Inflammatory macrophage treated with lipopolysaccharide for 4 hours (primary cell): ENCODE measurements at places on chromosomes 7 and 10.
A peak's percentile ranks its signal among the peaks of the same experiment; 100 is the strongest.

- DNase-seq: peak; percentile 29
Measured at GRCh38 chr7:151051108-151051507, 2.8 kb downstream of the ASIC3 start.

DNA sequence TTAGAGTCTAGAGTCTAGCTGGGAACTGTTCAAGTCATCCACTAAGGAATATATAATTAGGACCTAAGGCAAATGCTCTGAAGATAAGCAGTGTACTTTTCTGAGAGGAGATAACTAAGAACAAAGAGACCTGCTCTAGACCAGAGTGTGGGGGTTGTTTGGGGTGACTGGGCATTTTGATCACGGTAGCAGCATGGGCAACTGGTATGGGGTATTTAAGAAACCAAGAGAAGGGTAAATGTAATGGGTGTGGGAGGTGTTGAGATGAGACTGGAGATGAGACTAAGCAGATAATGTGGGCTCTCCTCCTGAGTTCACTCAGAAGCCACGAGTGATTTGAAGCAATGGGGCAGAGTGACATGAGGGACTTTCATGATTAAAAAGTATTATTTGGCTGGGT lies 1082.9 kb downstream of the GATA3 start:
- no peak for DNase-seq

DNA sequence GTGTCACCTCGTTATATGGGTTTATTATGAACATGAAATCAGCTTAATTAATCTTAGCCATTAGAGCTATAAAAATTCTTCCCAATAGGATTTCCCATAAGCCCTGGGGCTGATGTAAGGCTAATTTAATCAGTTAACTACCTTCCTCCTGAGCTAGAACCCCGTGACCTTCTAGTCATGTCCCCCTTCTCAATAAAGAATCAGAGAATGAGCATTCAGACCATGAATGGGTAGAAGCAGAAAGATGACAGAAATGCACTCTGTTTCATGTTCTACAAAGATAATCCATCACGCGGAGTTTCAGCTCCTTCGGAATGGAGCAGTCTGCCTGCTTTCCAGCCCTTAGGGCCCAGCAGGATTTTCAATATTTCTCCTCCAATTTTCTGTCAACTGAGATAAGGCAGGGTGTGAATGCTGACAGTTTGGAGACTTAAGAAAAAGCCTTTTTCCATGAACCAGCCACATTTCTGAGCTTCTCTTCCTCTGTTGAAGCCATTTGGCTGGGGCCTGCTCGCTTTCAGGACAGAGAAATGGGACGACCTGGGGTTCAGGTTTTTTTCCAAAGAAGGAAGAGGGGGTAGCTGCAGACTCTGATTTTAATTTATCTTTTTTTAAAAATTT lies 211.0 kb downstream of the NEBL start:
- DNase-seq: no peak

GRCh38 chr10:132612571-132613504 lies 75.3 kb downstream of the INPP5A start:
- no peak for DNase-seq

DNA sequence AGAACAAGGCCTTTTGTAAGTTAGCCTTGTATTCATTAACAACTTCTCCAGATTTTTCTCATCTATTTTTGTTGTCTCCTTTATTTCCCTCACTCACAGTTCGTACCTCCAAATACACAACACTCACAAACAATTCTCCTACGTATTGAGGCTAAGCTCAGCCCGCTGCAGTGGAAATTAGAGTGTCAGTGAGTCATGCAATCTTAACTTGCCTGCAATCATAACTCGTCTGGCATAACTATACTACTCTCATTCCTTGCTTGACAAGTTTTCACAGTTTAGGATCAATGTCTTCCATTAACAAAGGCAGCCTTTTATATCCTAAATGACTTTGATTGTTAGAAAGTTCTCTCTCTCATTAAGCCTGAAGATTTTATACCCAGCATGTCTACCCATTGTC lies 23.8 kb downstream of the TMEM196 start:
- no peak for DNase-seq

GRCh38 chr7:39667341-39667923 lies 44.1 kb downstream of the RALA start:
- no peak for DNase-seq

DNA sequence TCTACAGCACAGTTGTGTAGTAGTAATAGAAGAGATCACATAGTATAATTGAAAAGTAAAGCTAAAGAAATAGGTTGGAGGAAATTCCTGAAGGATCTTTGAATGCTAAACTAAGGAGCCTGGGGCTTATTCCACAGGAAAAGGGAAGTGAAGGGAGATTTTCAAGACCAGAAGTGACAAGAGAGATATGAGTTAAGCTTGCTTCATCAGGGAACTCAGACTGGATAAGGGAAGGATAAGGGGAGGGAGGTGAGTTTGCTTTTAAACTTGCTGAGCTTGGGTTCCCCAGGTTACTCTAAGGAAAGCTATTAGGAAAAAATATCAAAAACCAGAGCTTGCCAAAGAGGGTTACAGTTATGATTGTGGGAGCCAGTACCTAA lies 182.4 kb downstream of the RAPGEF5 start:
- DNase-seq: peak; percentile 7

DNA sequence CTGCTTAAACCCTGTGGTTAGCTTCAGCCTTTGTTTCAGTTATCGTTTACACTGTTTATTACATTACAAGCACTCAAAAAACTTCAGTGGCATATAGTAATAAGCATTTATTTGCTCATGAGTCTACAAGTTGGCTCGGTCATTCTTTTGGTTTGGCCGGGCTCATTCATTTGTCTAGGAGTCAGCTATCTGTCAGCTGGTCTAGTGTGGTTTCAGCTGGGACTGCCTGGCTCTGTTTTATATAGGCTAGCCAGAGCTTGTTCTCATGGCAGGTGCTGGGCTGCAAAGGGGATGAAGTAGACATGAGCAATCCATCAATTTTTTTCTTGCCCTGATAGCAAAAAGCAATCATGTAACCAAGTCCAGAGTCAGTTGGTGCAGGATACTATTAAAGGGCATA lies 103.6 kb downstream of the MKLN1 start:
- no peak for DNase-seq

DNA sequence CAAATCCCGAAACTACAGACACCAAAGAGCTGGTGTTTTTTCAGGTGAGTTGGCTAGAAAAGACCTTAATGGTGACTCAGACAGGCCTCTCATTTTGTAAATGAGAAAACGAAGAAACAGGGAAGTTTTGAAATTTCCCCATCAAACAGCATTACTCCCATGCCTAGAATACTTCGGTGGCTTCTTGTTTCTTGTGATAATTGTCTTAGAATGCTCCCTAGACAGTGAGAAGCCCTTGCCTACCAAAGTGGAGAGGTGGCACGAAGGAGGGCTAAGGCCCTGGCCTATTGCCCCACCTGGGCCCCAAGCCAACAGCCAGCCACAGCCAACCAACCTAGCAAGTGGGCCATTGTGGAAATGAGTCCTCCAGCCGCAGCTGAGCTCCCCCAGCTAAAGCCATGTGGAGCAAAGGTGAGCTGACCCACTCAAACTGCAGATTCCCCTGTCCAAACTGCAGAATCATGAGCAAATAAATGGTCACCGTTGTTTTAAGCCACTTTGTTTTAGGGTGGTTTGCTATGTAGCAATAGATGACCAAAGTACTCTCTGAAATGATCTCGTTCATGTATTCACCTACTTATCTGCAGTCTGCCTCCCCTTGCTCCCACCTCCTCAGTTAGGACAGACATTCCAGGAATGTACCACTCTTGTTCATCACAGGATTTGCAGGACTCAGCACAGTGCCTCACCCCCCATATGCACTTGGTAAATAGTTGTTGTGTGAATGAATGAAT lies 97.7 kb upstream of the FGFR2 start:
- no peak for DNase-seq

DNA sequence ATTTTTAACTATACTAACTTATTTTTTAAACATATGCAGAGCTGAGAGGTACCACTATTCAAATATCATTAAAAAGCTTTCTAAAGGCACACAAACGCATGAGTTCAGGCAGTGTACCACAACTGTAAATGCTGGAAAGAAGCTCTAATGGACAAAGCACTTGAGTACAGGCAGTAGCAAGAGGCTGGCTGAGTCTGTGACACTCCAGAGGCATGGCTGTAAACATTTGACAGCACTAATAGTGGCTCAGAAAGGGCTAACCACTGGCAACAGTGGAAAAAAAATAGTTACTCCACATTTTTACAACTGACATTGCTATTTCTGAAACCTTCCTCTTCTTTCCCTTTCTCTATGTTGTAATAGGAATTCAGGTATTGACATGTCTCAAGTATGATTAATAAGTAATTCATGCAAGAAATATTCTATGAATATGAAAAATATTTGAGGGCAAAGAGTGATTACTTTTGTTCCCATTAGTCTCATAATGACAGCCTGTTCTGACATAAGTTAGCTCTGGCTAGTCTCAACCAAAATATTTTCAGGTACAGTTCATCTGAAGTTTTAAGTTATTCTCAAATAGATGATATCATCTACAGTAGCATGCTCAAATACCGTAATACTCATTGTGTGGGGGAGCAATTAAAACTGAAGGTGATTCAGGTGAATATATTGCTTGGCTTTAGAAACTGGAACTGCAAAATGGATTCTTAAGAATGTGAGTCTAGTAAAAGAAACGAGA lies 324.0 kb upstream of the POT1 start:
- DNase-seq: no peak

DNA sequence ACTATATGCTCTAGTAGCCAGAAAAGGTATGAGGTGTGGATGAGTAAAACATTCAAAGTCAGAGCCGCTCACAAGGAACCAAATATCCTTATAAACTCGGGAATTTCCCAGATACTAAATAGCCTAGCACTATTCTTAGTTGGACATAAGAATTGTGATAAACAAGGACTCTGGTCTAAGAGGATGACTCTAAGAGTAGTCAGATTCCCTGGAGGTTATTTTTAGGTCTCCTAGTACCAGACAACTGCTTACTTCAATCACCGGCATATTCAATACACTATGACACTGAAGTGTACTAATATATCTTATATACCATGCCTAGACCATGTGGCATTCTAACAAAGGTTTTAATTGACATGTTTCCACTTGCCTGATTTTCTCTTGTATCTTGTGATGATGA lies 56.5 kb downstream of the LMBR1 start:
- no peak for DNase-seq

DNA sequence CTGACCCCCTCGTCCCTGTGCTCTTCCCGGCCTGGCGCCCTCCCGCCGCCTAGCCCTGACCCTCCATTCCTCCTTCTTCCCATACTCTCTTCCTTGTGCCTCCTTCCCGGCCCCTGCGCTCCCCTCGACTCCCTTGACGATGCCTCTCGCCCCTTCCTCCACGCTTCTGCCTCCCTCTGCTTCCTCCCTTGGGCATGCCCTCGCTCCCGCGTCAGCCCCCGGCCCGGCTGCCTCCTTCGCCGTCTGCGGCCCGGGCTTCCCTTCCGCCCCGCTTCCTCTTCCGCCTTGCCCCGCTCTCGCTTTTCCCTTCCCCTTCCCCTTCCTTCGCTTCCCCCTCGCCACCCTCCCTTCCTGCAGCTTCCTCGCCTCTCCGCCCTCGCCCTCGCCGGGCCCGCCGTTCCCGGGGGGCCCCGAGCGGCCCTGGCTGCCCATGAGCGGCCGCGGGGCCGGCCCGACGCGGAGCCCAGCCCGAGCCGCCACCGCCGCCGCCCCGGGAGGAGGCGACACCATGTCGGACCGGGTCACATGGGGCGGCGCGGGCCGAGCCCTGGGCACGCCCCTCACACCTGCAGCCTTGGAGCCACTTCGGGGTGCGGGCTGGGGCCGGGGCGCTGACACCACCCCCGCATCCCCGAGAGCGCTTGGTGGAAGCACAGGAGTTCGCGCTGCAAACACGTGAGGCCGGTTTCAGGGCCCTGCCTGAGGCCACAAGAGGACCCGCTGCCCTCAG lies at the start of gene FBXW4:
Gene FBXW4, minus strand, starts transcription at position 497 of the 730 bp plus-strand sequence. Its CDS starts 65 bp downstream, at position 432.
- DNase-seq: peak; percentile 70

- no peak for DNase-seq
Measured at GRCh38 chr7:98110249-98111022, 3.8 kb downstream of the LMTK2 start.

- DNase-seq: no peak
Measured at GRCh38 chr10:96591946-96592345, 5.1 kb upstream of the TM9SF3 start.

DNA sequence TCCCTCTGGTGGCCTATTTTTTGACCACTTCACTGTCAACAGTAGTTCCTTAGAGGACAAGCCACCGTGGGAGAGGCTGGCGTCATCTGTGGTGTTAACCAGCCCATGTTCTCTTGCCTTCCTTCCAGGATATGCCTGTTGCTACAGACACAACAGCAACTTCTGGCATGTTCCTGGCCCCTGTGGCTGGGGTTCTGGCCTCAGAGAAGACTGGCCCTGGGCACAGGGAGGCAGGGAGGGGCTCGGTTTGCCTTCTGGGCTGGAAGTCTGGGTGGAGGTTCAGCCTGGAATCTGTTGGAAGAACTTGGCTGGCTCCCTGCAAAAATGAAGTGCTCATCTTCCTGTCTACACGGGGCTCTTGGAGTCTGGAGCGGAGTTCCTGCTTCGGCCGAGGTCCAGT lies 25.7 kb downstream of the GOLGA7B start:
- DNase-seq: no peak

- no peak for DNase-seq
Measured at GRCh38 chr7:141014125-141014523, 628 bp downstream of the MRPS33 start.

GRCh38 chr10:128843972-128844371 lies 623.1 kb upstream of the MGMT start:
- DNase-seq: no peak

DNA sequence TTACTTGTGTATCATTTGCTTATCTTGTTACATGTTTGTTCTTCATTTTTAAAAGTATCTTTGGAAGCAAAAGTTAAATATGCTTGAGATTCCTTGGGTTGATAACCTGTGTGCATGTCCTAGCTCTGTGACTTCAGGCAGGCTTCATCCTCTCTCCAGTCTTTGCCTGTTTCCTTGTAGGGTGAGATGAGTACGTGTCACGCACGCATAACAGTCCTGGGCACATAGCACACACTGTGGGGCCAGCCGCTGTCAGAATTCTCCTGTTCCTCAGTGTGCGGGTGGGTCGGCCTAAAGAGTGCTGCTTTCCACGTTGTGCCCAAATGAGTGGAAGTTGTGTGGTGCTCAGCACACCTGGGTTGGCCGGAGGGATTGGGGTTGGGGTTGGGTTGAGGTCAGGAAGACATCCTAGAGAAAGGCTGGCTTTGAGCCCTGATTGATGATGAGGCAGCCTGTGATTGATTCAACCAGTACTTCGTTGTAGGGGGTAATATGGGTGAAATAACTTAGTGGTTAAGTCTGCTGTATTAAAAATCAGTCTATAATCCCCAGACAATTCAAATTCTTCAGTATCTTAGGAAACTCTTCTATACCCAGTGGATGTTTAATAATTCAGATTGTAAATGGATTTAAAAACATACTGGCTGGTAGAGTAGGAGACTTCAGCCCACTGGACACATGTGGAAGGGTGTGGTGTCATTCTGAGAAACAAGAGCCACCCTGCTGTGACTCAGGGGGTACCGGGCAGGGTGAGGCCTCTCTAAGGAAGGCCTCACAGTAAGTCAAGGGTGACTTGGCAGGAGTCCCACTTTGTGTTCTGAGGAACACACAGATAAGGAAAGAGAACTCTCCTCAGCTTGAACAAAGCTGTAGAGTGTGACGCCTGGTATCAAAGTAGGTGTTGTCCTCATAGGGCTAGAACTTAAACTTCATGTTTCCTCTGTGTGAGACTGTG lies 54.8 kb downstream of the DAGLB start:
- peak; percentile 90 for DNase-seq

- DNase-seq: peak; percentile 97
Measured at GRCh38 chr7:38321515-38321944, 48.1 kb upstream of the TARP start.
